ENCODE measurements at places on chromosomes 6 and 20. TPM values are rescaled to one million over a fixed set of nuclear protein-coding genes. Genes with fewer than 3 reads are reported as not detected.

DNA sequence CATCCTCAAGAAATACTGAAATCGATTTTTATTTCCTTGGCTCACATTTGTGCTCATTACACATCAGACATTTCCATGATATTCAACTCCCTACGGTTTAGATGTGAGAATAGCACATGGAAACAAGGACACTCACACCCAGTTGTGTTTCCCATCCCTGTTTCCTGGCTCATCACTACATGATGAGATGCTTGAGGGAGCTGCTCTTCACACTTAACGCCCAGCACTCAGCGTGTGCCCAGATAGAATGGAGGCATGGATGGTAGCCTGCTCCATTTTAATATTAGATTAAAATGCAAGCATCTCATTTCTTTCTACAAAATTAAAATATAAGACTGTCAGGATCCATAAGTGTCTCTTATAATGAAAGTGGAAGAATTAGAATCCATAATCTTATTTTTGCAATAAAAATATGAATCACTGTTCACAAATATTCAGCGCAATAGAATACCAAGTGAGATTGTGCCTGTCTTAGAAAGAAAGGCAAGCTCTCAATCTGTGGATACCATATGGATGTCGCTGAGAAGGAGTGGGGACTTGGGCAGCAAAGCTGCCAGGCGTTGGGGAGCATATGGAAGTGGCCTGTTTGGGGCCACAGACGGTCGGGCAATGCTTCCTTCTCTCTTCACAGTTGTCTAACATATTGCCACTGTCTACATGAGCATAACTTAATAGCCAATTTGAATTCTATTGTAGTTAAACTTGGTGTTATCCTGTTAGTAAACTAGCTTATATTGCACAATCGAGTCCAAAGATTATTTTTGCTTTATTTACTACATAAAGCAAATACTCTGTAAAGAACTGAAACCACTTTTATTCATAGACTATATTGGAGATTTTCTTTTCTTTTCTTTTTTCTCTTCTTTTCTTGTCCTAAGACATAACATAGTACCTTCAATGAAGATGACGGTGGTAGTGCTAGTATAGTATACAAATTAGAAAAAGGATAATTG lies 206.8 kb upstream of the QKI start:
- DNase-seq = no peak

The LCA5 gene
- 1.2 TPM for polyA plus RNA-seq

- peak; percentile 44 for DNase-seq
Observed at GRCh38 chr6:25280344-25281074, 1.3 kb downstream of the CARMIL1 start.

The SLC22A1 gene
- 1.6 TPM for polyA plus RNA-seq

- no peak for DNase-seq
Observed at GRCh38 chr6:113884011-113884410, 26.9 kb downstream of the MARCKS start.

DNA sequence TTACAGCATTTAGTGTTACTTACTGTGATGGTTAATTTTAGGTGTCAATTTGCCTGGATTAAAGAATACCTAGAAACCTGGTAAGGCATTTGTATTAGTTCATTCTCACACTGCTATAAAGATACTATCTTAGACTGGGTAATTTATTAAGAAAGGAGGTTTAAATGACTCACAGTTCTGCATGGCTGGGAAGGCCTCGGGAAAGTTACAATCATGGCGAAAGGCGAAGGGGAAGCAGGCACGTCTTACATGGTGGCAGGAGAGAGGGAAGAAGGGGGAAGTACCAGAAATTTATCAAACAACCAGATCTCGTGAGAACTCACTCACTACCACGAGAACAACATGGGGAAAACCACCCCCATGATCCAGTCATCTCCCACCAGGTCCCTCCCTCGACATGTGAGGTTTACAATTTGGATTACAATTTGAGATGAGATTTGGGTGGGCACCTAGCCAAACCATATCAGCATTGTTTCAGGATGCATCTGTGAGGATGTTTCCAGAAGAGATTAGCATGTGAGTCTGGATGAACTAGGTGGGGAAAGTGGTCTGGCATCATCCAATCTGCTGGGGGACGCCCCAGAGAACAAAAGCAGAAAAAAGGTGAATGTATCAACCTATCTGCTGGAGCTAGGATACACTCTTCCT lies 76.8 kb downstream of the MKKS start:
- peak; percentile 30 for DNase-seq

The LAMA4 gene
- 3.7 TPM for polyA plus RNA-seq

The TRIM31 gene
- 3.3 TPM for polyA plus RNA-seq

DNA sequence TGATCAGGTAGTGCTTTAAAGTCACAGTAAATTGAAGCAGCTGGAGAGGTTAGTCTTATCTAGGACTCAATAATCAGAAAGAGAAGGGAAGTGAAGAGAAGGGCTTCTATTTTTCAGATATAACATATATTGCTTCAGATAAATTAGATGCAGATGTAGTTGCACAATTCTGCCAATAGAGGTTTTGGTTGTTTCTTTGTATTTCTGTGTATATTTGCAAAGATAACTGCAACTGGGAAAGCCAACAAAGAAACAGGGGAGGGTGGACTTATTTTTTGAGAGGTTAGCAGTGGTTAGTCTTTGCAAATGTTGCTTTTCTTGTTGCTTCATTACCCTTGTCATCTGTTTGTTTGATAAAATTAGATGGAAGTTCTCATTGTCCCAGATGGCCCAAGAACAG lies 106.6 kb downstream of the ADGRG6 start:
- no peak for DNase-seq
